ENCODE measurements at places on chromosomes 3 and 15.

DNA sequence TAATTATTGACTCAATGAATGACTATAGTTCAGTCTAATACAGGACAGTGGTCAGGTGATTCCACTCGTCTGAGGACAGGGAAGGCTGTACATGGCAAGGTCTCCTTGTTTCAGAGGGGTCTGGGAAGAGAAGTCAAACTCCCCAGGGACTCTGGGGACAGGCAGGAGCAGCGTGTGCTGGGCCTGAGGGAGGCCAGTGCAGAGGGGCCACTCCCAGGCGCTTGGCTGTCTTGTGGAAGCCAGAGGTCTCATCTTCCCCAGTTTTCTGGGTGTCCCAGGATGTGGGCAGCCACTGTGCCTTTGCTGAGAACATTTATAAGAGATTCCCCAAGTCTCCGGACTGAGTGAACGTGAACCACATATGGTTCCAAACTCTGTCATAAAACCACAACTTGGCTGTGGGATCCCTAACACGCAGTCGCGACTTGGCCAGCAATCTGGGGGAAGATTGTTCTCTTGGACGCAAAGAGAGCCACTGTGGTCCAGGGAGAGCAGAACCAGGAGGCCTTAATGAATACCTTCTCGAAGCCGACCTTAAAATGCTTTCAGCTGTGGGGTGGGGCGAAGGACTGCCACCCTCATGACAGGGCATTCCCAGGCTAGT is 30.4 kb downstream of the BHLHE40 start:
- no peak for DNase-seq

GRCh38 chr3:15430624-15431023 is 3.2 kb downstream of the EAF1 start:
- no peak for DNase-seq

DNA sequence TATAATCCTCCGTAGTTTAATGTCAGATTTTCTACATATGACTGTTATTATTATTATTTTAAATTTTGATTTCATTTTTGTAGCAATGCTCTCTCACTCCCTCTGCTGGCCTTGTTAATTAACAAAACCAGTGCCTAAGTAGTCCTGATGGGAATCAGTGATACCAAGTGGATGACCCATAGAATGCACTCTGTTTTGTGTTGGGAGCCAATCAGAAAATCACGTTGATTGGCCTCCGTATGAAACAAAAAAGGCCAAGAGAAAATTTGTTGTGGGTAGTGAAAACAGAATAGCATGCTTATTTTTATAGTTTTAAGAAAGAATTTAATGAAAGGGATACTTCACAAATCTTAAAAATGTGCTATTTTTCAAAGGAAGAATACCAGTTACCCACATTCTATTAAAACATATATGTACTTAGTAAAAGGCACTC is 34.4 kb upstream of the MEIS2 start:
- DNase-seq: no peak

GRCh38 chr3:38165722-38166387 is 518 bp downstream of the OXSR1 start:
- no peak for DNase-seq

GRCh38 chr3:15936312-15936711 is 138.5 kb upstream of the ANKRD28 start:
- DNase-seq: no peak

DNA sequence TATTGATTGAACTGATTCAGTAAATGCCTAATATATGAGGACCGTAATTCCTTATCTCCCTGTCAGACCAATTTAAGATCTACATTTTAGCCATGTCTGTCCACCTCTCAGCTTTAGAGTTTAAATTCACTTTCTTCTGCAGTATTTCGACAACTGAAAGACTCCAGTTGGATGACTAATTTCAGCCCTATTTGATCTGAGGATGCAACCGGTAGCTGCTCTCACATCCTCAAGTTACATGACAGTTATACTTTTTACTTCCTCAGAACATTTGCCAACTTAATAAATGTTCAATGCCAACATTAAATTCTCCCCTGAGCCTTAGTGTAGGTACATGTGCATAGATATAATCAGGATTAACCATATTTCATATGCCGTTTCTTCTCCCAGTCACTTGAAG is 2.5 kb upstream of the HHLA2 start:
- DNase-seq: no peak

- no peak for DNase-seq
Measured at GRCh38 chr15:65998486-65998885, 129.2 kb downstream of the RAB11A start.

- no peak for DNase-seq
Measured at GRCh38 chr3:97871801-97872524, 50.2 kb downstream of the CRYBG3 start.

DNA sequence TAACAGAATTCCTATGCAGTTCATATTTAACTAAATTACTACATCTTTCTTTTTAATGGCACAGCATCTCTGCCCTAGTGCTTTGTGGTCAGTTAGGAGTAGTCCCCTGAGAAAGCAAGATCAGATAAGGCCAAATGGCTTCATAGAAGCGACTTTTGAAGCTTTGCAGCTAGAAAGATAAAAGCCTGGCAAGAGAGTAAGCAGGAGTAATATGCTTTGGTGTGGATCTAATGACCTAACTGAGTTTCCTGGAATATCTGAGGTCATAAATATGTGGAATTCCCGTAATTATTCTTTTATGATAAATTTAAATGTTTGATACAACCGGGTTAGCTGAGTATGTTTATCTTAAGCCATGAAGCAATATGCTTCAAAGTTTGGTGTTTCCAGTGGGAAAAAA is 374.9 kb upstream of the LRRC3B start:
- DNase-seq: no peak

DNA sequence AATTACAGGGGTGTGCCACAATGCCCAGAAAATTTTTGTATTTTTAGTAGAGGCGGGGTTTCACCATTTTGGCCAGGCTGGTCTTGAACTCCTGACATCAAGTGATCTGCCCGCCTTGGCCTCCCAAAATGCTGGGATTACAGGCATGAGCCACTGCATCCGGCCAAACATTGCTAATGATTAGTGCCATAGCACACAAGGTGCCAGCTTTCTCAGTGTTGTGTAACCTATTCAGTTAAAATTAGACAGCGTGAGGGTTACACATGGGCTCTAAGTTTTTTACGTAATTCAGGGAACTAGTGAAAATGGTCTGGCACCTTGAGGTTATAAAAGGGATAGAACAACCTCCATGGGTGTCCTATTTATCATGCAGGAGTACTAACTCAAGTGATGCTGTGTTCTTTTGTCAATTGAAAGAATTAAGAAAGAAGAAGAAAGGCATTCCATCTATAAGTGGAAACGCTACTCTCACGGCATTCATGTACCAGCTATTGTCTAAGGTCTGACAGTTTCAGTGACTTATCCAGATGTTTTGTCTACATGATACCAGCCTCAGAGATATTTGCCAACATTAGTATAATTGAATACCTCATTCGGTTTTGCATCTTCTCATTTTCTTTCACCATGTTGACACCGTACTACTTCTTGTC is 84.7 kb downstream of the EOMES start:
- DNase-seq: no peak

DNA sequence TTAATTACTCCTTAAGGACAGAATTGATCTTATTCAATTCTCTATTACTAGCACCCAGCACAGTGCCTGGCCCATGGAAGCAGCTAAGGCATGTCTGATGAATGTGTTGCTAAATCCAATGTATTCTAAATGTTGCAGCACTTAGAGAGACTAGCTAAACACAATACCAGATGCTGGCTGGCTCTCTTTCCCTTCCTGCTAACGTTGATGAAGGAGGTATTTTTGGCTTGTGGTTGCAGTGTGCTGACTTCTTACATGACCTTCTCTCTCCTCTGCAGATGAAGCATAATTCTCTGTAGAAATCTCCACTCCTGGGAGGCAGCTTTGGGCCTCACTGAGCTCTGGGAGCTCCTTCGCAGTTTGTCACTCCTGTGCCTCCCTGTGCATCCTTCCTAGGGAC is 183.6 kb downstream of the PEX5L start:
- DNase-seq: no peak

DNA sequence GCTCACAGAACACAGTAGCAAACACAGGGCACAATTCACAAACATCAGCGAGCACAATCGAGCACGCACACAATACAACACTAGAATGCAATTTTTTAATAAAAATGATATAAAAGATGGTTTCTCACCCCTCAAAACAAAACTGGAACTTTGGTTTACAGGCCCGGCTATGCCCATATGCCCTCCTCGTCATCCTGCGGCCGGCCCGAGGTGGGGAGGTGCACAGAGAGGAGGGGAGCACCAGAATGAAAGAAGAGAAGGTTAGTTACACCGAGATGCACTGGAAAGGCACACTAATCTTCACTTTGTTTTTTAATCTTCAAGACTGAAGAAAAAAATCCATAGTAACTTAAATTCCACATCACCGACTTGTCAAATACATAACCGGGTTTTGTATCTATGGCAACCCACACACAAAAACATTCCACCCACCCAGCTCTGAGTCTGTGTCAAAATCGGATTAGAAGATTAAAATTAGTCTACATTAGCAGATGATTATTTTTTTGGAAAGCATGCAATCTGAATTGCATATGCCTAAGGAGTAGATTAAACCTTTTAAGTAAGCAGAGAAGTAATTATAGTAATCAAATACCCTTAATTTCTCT is 196.7 kb upstream of the WNT5A start:
- no peak for DNase-seq

DNA sequence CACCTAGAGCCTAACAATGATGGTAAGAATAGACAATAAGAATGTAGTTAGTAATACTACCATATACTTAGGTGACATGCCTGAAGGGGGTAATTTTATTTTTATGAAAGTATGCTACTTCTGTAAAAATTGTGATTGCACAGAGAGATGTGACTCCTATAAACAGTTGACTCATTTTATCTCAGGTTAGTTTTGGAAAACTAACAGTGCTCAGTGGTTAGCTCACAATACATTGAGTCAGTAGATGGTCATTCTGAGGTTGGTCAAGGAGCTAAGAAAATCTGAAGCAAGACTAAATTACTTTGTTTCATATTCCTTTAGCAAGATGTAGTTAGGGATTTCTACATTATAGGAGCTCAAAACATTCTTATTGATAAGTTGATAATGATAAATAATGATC is 271.0 kb downstream of the EDEM1 start:
- DNase-seq: no peak

DNA sequence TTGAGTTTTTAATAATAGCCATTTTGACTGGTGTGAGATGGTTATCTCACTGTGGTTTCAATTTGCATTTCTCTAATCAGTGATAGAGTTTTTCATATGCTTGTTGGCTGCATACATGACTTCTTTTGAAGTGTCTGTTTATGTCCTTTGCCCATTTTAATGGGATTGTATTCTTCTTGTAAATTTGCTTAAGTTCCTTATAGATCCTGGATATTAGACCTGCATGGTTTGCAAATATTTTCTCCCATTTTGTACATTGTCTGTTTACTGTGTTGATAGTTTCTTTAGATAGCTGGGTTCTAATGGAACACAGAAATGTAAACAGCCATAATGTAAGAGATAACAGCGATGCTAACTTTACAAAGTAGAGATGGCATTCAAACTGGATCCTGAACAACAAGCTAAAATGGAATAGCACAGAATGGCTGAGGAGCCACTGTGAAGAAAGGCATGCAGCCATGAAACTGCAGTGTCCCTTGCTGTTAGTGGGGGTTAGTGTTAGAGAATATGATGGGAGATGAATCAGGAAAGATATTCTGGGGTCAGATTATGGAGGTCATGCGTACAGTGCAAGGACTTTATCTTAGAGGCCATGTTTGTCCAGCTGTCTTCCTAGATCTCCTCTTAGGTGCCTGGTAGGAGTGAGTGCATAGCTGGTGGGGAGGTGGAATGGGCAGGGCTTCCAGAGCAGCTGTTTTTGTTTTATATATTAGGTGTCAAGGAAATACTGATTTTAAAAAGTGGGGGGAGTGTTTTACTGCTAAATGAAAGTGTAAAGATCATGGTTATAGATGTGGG is 48.1 kb downstream of the BBS4 start:
- DNase-seq: no peak

- DNase-seq: no peak
Measured at GRCh38 chr3:94887065-94887464, 824.2 kb downstream of the NSUN3 start.

DNA sequence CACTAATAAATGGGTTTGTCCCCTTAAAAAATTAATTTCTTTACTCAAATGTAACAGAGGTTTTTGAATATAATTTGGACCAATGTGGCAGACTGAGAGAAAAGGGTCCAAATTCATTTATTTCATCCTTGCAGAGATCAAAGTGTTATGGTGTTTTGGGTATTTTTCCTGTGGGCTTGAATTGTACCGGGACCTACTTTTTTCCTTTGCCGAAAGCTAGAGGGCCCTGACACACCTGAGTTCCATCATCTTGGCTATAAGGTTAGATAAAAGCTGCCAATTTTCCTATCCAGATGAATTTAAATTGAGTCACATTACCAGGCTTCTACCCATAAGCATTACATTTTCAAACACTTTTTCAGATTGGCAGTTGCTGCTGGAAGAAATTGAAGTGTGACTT is 908 bp downstream of the CCNB2 start:
- DNase-seq: no peak

- DNase-seq: no peak
Measured at GRCh38 chr3:168844894-168845482, 749.3 kb upstream of the GOLIM4 start.

DNA sequence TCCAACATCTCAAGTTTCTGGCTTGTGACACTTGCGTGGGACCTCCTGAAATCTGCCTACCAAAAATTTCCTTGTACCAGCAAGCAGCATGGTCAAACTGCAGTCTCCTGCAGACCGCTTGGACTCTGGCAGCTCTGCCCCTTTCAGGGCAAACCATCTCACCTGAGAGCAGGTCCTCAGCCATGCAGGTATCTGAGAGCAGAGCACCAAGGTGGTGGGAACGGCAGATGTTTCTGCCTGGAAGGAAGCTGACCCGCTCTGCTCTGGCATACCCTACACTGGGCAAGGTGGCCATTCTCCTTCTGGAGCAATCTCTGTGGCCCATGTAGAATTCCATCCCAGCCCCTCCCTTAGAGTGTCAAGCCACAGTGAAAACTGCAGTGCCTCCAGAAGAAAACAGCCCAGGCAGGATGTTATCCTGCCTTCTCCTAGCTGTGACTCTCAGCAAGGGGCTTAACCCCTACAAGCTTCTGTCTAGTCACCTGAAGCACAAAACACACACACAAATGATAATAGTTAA is 21.6 kb downstream of the MESD start:
- DNase-seq: no peak

GRCh38 chr3:189286916-189287315 is 115.1 kb downstream of the TPRG1 start:
- DNase-seq: no peak
